Hindlimb muscle (tissue), 1 donor: ENCODE measurements at places on chromosomes 3 and 15.
A peak's percentile ranks its signal among the peaks of the same experiment; 100 is the strongest.

- DNase-seq: no peak
Measured at GRCh38 chr15:89982315-89983055, 18.6 kb upstream of the ZNF710 start.

DNA sequence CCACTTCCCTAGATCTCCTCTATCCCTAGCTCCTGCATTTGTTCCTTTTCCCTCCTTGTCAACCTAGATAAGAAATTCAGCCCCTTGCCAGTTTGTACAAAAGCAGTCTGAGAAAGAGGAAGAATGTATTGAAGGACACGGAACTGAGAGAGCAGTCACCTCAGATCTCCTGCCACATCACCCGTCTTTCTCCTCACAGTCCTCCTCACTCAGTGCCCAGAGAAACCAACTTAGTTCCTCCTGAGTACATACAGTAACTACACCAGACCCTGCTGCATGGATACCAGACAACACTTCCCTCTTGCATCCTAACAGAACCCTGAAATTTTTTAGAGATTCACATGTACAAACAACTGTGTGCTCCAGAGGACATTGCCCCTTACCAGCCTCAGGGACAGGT, 563.6 kb upstream of the ADAMTS9 start:
- DNase-seq: no peak

DNA sequence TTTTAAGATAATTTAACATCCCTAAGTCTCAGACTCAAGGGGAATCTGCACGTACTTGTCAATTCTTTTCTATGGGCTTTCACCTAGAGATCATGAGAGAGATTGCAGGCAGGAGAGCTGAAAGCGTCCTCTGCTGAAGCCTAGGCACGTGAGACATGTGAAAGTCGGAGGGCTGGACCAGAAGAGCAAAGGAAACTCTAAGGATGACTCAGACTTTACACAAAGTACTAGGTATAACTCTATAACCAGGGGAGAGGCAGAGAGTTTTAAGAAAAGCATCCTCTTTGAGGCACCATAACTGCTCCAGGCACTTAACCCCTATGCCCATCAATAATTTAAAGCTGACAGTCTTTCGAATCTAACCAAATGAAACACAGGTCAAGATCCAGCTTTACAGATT, 436.6 kb downstream of the VGLL3 start:
- DNase-seq: no peak

DNA sequence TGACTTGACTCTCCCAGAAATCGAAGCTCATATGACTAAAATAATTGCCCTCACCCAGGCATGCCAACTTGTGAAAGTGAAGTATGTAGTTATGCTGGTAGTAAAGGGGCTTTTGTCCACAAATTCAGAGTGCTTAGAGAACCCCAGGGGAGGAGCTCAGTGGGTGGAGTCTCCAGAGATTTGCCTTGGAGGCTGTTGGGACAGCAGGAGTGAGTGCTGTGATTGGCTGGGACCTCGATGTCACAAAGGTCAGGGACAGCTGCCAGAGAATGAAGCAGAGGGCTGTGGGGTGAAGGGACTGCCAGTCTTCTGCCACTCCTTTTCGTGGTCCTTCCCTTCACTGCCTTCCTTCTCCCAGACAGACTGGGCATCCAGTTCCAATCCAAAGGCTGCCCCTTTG, 49.8 kb downstream of the ZNF445 start:
- no peak for DNase-seq

DNA sequence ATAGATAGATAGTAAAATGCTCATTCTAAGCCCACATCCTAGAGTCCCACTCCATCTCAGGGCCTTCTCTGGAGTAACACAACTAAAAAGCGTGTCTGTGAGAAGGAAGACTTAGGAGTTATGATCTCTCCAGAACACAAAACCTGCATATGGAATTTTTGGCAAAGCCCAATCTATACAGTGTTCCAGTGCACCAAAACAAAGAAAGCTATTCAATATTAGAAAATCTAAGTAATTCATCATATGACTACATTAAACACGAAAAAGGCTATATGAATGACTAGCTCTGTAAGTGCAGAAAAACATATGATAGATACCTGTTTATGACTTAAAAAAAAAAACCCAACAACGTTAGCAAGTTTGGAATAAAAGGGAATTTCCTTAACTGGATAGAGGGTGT, 27.7 kb downstream of the MTMR10 start:
- DNase-seq: no peak

DNA sequence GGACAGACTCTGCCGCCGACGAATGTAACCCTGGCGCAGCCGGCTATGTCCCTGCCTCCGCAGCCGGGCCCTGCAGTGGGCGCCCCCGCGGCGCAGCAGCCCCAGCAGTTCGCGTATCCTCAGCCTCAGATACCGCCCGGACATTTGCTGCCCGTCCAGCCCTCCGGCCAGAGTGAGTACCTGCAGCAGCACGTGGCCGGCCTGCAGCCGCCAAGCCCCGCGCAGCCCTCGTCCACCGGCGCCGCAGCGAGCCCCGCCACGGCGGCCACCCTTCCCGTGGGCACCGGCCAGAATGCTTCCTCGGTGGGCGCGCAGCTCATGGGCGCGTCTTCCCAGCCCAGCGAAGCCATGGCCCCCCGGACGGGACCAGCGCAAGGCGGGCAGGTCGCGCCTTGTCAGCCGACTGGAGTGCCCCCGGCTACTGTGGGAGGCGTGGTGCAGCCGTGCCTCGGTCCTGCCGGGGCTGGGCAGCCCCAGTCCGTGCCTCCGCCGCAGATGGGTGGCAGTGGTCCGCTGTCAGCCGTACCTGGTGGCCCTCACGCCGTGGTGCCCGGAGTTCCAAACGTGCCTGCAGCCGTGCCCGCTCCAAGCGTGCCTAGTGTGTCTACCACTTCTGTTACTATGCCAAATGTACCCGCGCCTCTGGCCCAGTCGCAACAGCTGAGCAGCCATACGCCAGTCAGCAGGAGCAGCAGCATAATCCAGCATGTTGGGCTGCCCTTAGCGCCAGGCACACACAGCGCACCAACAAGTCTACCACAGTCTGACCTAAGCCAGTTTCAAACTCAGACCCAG, 2.4 kb downstream of the TSC22D2 start:
- DNase-seq: peak; percentile 49

GRCh38 chr3:77342688-77343087, 302.8 kb downstream of the ROBO2 start:
- DNase-seq: no peak

DNA sequence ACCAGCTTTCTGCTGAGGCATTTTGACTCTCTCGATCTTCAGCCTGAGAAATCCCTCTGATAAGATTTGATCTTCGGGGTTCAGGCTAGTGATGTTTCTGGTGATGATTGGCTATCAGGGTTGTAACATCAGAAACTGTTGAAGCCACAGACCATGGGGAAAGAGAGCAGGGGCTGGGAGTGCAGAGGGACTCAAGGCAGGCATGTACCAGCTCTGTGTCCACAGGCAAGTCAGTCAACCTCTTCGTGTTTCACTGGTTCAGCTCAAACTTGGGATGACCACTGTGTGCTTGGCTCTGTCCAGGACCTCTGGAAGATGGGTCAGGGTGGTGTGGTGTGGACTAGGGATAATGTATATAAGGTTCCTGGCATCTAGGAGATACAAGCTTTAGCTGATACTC, 116.5 kb downstream of the EEFSEC start:
- DNase-seq: no peak

DNA sequence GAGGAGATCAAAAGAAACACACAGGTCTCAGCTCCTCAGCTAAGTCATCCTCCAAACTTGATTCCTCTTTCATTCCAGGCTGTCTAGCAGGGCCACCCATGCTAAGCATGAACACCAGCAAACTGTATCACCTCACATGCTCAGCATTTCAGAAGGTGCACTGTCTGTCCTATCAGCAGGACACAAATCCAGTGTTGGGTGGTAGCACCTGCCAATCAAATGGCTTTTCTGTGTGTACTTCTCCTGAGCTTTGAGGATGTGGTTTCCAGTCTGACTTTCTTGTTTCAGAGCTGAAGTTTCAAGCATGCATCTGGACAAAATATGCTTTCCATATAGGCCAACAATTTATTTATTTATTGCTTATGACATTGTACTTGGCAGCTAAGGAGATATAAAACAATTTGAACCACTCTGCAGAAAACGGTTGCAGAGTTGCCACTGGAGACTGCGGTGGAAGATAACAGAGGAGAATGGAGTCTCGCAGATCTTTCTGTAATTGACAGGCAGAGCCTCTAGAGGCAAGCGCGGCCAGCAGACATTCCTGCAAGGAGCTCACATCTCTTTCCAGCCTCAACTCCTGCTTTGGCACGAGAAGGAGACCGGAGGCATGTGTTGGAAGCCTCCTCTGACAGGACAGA, 167.1 kb upstream of the WNT5A start:
- DNase-seq: no peak

DNA sequence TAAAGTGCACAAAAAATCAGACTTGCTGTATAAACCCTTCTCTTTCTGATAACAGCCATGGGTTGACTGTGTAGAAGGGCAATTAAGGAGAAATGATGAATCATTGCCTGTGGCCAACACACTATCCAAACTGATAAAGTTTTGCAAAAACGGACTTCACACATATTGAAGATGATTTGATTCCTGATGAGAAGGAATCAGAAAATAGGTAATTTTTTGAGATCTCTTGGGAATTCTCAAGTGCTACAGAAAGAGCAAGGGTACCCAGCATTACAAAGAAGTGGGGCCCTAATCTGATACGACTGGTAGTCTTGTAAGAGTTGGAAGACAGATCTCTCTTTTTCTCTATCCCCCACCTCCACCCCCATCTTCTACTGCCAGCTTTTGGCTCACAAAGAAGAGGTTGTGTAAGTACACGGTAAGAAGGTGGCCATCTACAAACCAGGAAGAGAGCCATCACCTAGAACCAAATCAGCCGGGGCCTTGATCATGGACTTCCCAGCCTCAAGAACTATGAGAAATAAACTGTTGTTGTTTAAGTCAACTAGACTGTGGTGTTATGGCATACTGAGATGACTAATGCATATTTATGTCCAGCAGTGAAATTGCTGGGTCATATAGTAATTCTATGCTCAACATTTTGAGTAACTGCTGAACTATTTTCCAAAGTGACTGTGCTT, 254.7 kb downstream of the EDEM1 start:
- DNase-seq: no peak

GRCh38 chr3:34357461-34357860, 559.0 kb downstream of the PDCD6IP start:
- no peak for DNase-seq

DNA sequence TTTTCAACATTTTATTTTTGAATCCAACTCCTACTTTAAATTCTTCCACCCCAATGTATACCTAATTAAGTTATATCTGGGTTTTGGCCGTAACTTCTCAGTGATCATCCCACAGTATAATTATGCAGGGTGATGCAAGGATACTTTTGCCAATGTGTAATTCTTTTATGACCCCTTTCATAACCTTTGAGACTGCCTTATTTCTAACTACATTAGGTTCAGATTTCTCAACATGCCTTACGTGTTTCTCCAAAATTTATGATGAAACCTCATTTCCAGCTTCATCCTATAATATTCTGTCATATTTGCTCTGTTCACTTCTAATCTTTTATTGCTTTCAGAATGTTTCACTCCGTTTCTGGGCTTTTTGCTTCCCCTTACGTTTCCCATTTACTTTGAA, 1229.6 kb upstream of the ALCAM start:
- DNase-seq: no peak

GRCh38 chr15:42911058-42911592, 9.5 kb downstream of the TTBK2 start:
- no peak for DNase-seq

GRCh38 chr15:27723821-27724220, 375.3 kb downstream of the OCA2 start:
- DNase-seq: no peak

GRCh38 chr3:195302431-195302830, 31.5 kb upstream of the XXYLT1 start:
- no peak for DNase-seq

GRCh38 chr15:51844747-51845426, 15.4 kb downstream of the TMOD3 start:
- DNase-seq: no peak

- no peak for DNase-seq
Measured at GRCh38 chr3:103403191-103403590, 968.4 kb downstream of the ZPLD1 start.

DNA sequence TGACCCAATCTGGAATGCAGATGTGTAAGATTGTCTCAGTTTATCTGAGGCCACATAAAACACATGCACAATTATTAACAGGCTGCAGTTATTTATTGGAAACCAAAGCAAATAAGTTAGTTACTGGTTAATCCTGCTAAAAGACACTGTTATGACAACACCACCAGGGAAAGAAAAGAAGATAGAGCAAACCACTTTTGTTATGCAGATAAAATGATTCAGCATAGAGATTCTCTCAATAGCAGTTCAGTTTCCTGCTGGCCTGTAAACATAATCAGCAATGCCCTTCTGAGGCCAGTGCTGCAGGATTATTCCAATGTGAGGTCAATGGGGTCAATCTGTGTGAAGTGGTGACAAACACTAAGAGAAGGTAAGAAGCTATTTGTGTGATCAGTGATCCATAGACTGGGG, 244.4 kb downstream of the ZBTB20 start:
- no peak for DNase-seq

DNA sequence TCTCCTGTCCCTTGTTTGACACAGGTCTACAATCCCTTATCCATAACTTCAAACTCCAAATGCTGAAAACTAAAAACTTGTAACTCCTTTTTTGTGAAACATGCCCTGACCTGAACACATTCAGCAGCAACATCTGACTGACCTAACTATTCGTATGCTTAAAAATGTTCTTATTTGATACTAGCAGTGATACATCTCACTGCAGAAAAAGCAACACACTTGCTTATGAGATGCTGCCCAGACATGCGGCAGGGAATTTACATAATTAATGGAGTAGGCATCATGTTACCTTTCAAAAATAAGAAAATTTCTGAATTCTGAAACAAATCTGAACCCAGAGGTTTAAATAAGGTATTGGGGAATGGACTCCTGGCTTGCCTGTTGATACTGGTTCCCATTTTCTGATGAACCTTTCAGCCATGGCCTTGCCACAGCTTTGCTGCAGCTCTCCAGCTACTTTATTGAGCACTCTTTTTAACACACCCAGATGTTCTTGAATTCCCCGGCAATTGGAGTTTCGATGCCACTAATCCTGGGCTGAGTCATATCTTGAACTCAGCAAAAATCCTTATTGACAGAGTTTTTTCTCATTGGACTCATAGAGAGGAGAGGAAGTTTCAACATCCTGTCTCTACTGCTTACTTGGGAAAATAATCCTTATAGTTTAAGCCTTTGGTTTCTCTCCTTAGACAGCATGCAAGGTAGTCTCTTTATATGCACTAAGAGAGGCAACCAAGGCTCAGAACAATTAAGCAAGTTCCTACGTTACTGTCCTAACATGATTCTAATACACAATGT, 296.6 kb upstream of the LMCD1 start:
- DNase-seq: no peak

DNA sequence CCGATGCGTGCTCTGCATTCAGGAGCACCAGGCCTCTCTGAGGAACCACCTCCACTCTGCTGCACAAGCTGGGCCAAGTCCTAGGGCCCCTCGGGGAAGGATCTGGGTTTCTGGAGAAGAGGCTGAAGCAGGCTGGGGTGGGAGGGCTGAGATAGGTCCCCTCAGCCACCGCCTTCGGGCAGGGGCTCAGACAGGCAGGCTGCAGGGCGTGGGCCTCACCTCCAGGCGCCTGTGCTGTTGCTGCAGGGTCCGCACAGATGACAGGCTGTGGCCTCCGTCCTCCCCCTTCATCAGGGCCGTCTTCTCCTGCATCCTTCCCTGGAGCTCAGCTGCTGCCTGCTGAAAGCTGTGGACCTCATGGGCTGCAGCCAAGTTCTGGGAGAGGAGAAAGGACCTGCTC, 15.2 kb downstream of the PLA2G4B start:
- no peak for DNase-seq
